ENCODE measurements at places on chromosomes 6 and 20.

GRCh38 chr6:35402136-35402855, 49.8 kb upstream of the FANCE start:
- DNase-seq: no peak

- DNase-seq: no peak
Observed at GRCh38 chr6:105985098-105985815, 100.9 kb upstream of the PRDM1 start.

DNA sequence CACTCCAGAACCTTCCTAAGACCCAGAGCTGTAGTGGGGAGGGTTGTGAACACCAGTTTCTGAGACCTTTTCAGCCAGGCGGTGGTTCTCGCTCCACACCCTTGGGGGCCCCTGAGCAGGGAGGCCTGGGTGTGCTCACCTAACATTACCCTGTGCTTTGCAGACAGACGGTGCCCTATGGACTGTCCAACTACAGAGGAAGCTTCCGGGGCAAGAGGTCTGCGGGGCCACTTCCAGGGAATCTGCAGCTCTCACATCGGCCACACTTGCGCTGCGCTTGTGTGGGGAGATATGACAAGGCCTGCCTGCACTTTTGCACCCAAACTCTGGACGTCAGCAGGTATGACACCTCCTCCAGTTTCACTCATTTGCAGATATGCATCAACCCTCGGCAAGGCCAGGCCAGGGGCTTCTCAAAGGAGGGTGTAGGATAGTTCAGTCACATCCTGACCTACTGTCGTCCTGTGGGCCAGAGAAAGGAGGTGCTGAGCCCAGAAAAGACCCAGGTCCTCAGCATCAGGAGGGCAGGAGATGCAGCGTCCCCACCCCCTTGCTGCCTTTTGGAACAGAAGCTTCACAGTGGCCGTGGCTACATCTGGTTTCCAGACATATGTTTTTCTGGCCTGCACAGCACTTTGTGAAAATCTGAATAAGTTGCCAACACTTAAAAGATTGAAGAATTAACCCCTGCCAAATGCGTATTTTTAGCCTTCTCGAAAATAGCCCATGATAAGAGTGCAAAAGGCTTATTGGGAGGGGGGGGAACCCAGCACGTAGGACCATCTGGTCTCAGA, 20.6 kb downstream of the EDN3 start:
- no peak for DNase-seq

DNA sequence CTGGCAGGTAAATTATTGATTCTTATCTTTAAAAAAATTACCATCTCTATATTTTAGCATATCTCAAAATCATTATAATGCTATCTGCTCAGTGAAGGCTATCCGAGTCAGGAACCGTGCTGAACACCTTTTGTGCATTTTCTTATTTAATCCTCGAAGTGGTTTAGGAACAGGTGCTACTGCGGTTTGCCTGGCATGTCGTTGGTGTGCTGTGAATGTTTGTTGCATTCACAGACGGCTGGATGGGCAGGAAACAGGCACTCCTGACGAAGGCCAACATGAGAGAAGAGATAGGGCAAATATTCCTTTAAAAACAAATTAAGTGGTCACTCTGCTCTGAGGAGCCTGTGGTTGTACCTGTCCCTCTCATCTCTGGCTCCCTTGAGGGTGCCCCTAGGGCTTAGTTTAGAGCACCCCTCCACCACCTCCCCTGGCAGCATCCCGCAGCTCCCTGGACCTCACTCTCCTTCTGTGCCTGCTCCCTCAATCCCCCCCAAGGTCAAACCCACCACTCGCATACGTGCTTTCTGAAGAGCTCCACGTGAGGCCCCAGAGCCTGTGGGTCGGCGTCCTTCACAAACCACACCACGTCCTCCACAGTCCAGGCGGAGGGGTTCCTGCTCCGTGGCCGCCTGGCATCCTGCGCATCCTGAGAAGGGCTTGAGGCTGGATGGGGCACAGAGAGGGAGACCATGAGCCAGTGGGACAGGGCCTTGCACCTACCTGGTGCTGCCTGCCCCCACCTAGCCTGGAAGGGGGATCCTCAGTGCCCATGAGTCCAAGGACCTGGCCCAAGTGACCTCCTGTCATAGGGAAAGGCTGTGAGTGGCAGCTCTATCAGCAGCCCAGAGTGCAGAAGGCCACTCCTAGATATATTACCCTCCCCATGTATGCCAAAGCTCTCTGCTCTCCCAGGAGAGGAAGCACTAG, 116.5 kb downstream of the SCML4 start:
- DNase-seq: no peak

- DNase-seq: peak; percentile 65
Observed at GRCh38 chr20:40233406-40233805, 455.6 kb downstream of the MAFB start.

DNA sequence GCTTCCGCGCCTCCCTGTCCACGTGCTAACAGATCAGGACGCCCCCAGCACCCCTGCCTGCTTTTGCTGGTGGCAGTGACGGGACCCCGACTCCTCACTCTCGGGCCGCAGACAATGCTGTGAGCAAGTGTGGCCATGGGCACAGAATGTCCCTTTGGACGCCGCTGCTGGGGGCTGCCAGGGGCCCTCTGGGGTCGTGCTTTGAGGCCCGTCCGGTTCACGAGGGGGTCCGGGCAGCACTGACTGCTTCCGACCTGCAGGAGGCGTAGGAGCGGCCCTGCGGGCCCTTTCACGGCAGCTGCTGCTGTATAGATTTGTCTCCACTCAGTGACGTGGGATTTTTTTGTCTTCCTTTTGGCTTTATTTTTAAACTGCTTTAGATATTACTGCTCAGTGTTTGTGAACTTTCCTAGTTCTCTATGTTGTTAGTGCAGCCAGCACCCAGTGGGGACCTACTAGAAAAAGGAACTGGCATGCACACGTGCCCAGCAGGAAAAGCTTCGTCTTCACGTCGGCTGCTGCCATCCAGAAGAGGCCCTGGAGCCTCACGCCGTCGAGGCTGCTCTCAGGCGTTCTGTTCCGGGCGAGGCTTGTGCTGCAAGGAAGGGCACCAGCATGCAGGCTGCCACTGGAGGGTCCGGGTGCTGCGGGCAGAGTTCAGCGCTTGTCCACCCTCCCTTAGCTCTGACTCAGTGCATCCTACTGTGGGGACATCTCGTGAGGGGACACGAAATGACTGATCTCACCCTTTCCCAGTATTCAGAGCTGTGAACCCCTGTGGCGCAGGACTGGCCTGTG, 21.7 kb downstream of the UCKL1 start:
- no peak for DNase-seq

DNA sequence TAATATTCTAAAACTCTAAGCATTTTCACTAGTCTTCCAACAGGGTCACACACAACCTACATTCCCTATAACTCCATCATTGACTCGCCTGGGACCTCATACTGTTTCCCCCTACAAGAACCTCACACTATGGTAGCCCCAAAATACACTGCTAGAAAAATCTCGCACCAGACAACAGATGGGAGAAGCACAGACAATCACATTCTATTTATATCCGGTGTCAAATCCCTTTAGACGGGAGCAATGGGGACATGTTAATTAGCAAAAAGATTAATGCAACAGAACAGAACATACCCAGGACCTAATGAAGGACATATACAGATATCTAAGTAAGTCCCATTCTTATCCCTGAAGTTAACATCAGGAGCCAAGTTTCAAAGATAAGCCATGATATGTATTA, 33.6 kb downstream of the TMX4 start:
- no peak for DNase-seq

GRCh38 chr6:146862508-146862919, 263.7 kb downstream of the ADGB start:
- no peak for DNase-seq

DNA sequence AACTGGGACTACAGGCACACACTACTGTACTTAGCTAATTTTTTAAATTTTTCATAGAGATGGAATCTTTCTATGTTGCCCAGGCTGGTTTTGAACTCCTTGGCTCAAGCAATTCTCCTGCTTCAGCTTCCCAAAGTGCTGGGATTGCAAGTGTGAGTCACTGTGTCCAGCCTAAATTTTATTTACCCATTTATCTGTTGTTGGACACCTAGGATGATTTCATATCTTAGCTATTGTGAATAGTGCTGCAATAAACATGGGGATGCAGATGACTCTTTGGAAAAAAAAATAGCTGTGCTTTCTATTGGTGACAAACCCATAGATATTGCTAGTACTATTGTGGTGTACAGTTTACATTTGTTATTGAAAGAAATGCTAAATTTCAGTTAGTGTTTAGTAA, 19.6 kb upstream of the SYNCRIP start:
- DNase-seq: no peak
